ENCODE measurements at places on chromosomes 11 and 22.

- peak; percentile 69 for DNase-seq
These were observed 46.9 kb downstream of the MICAL2 start for GRCh38 chr11:12157241-12157661.

GRCh38 chr22:22018825-22019658, 36.5 kb upstream of the TOP3B start:
- no peak for DNase-seq

DNA sequence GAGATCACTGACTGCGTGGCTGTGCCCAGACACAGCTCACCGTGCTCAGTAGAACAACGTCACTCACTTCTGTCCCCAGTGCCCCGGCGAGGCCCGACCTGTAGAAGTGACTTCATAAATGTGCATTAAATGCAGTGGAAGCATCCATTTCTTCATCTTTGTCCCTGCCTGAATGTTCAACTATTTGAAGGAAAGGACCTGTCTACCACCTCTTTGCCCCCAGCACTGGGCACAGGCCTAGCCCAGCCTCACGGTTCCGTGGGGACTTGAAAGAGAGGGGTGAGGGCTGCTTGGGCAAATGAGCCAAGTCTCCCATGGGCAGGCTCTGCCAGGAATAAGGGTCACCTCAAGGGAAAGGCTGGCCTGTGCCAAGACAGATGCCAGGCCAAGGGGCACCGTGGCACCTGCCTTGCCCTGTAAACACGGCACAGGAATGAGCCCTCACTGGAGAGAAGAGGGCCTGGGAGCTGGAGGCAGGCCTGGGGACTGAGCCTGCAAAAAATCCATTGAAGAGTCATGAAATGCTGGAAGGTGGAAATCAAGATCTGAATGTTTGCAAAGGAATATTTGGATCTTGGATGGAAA, 845.3 kb downstream of the BRD1 start:
- no peak for DNase-seq

- no peak for DNase-seq
These were observed 44.6 kb downstream of the SGSM3 start for GRCh38 chr22:40414838-40415505.

DNA sequence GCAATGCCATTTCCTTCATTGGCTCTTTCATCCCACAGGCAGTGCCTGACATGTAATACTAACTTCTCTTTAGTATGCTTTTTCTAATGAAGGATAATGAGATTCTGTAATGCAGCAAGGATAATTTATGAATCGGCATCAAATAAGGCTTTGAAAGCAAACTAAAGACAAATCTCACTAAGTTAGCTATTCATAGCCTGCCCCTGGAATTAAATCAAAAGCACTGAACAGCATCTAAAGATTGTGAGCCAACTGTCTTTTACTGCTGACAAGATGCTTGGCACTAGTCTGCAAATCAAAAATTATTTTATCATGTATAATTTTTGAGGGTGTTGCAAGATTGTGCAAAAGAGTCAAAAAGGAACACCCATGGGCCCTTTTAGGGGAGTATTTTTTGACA, 265.0 kb downstream of the CASP12 start:
- DNase-seq, result no peak

DNA sequence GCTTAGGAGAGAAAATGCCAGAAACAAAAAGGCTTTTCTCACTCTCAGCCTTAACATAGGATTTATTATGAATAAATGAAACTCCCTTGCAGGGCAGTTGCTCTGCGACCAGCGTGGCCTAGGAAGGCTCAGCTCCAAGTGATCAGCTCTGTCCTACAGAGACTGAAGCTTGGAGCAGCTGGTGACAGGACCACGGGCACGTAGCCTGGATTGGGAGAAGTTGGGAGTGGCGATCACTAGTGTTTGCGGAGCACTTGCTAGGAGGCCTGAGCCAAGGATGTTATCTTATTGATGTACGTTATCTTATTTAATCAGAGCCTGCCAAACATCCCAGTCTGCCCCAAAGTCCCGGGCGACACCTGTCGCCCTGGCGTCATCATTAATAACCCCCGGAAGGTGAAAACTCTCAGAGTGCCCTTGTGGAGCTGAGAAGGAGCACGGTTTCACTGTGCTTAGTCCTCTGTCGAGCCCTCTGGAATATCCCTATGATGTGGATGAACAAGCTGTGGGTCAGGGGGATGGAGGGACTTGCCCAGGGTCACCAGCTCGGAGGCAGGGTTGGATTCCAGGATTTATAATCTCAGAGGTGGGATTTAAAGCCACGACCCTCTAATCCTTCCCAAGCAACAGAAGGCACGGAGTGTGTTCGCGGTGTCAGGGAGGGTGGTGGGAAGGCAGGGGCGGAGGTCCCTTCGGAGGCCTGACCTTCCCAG, 40.8 kb upstream of the SMIM38 start:
- DNase-seq, result no peak

DNA sequence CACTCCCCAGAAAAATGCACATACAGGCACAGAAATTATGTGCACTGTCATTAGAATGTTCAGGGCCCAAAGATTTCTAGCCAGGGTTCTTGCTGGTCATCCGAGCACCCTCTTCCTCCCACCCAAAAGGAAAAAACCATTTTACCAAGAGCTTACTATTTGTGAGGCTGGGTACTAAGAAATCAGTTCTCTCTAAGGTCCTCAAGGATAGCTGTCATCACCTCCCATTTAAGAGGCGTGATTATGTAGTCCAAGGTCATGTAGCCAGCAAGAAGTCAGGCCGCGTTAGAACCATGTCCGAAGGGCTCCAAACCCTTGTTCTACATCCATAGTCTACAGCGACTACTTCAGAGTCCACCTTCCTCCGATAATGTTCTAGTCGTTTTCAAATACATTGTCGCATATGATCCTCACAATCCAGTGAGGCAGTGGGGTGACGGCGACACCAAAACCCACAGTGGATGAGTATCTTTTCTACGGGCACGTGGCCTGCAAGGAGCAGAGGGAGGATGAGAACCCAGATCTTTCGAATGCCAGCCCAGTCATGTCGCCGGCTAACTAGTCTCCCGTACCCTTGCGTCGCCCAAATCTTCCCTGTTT, 634 bp downstream of the TIMM8B start:
- peak; percentile 22 for DNase-seq

- DNase-seq, result no peak
These were observed 115.4 kb upstream of the OR4B1 start for GRCh38 chr11:48101044-48101733.

- peak; percentile 7 for DNase-seq
These were observed 71.2 kb downstream of the PIWIL4 start for GRCh38 chr11:94638301-94638901.

DNA sequence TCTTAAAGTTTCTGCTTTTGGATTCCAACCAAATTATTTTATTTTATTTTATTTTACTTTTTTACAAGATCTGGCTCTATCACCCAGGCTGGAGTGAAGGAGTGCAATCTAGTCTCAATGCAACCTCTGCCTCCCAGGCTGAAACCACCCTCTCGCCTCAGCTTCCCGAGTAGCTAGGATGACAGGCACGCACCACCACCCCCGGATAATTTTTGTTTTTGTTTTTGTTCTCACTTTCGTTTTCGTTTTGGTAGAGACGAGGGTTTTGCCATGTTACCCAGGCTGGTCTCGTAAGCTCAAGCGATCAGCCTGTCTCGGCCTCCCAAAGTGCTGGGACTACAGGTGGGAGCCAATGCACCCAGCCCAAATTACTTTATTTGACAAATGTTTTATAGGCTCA, 219.8 kb downstream of the ETS1 start:
- no peak for DNase-seq

DNA sequence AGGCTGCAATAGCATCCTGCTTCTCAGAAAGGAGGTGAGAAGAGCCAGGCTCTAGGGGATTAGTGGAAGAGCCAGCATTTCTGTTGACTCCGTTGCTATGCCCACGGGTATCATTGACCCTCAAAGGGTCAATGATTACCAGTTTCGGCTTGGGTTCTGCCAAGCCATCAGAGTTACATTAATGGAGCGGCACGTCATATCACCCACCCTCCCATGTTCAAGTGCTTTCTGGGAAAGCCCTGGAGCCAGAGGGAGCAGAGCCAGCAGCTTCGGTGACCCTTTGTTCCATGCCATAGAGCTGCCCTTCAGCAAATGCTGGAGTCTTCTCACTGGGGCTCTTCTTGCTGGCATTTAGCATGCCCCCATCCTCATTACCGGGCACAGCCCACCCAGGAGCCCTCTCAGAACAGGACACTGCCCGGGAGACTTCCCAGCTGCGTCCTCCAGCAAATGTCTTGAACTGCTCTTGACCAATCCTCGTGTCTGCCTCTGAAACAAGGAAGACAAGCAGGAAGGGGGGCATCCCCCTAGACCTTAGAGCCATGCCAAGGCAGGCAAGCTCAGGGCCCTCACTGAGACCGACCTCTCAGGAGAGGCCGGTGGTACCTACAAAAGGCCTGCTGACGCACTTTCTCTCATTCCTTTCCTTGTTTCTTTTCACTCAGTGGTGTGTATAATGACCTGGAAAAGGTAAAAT, 14.6 kb downstream of the KCNJ1 start:
- DNase-seq, result no peak

DNA sequence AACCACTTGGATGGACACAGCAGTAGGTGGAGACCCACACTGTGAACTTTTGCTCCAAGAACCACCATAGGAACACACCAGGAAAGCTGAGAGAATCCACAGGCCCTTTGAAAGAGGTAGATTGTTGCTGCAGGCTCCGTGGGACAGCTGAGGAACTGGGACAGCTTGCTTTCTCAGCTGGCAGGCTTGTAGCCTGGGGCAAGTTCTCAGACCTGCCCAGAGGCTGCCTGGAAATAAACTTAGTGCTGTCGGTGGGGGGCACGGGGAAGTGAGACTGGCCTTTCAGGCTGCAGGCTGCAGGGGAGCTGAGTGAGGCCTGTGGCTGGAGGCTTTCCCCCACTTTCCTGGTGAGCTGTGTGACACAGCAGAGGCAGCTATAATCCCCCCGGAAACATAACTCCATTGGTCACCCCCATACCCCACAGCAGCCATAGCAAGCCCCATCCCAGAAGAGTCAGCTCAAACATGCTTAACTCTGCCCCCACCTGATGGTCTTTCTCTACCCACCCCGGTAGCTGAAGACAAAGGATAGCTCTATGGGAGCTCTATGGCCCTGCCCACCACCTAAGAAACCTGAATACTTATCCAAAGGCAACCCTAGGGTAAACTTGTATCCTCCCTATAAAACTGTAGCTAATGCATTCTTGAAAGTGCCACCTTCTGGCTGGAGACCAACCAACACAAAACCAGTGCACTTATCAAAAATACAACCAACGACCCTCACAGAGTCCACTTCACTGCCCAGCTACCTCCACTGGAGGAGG, 21.4 kb upstream of the ACRV1 start:
- no peak for DNase-seq

DNA sequence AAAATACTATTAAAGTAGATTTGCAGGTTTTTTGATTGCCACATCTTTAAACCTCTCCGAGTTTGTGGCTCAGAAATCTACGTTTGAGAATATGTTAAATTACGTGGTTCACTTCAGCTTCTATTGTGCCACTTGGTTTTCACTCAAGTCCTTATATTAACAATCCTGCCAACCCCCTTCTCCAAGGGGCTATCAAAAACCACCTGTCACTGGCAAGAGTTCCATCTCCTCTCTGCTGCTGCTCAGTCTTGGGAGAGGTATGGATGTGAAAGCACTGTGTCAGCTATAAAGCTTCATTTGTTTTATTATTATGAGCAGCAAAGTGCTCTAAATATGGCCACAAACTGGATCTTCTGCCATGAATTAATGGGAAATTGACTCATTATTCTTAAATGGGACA, 197.5 kb upstream of the NARS2 start:
- no peak for DNase-seq

GRCh38 chr11:20238712-20239111, 78.4 kb upstream of the DBX1 start:
- no peak for DNase-seq
